ENCODE measurements at places on chromosomes 7 and 10.
A peak's percentile ranks its signal among the peaks of the same experiment; 100 is the strongest.

DNA sequence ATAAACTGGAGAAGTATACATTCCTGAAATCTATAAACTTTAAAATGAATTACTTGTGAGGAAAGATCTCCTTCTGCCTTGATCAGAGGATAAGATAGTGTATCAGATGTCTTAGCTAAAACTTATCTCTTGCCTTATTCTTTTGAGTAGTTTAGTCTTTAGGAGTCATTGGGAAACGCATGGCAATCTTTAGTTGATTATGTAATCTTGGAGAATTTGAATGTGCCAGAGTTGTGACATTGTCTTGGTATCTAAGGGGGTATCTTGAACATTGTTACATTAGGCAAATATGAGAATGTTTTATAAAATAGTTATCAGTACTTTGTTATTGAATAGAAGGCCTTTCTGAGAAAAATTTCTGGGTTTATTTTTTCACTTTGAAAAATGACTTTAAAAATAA is 61.6 kb upstream of the ADRA2A start:
- no peak for DNase-seq

- no peak for DNase-seq
Observed at GRCh38 chr10:117364110-117364960, 10.9 kb downstream of the PDZD8 start.

- DNase-seq = no peak
Observed at GRCh38 chr7:41882745-41883420, 180.0 kb upstream of the INHBA start.

DNA sequence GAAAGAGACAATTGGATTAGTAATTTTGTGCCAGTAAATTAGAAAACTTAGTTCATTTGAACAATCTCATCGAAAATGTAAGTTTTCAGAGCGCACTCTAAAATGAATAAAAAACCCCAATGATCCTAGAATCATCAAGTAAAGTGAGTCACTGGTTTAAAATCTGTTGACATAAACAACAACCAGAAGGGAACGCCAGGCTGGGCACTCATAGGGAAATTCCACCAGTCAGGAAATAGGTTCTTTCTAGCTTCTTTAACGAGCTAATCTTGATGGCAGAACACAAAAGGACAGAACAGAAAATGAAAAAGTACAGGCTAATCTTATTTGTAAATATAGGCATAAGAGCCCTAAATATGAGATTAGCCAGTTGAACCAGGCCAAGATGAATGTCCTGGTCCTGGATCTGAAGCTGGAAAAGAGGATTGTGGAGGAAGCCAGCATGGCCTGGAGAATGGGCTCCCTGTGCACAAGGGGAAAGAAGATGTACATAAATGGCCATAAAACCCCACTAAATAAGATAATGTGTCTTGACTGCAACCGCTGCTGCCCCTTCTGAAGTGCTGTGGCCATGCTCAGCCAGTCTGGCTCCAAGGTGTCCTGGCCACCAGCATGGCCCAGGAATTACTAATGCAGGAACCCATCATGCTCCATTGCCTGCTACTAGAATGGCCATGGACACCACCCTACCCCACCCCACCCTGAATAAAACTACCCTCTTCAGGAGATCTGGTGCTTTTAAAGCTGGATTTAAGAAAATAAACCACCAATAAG is 114.0 kb downstream of the WDFY4 start:
- no peak for DNase-seq

DNA sequence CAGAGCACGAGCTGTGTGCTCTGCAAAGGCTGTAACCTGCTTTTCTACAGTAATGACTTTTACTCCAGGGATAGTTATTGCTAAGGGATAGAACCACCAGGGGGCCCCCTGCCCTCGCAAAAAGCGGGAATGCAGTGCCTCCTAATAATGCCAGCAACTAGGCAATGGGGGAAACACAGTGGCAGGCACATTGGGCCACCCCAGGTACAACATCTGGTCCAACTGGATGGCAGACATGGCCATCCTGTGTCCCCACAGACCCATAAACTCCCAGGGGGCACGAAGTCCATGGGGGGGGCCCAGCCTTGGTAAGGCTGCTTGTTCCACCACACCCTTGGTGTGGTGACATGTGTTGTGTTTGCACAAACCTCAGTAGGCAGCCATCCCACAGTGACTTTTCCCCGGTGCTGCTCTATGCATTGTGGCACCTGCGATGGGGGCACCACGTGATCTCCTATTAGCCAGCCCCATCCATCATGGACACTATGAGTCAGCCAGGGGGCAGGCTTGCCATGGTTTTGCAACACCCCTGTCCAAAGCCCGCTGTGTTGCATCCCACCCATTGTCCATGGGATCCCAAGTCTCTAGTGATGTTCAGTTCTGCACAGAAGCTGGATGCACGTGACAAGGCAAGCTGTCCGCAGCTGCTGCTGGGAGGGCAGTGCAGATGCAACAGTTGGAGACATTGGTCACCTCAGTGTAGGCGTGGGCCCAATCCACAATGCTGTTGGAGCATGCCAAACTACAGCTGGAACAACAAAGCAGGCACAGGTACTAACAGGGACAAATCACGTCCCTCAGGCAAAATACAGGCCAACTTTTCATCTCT is 84.0 kb downstream of the ANLN start:
- peak; percentile 25 for DNase-seq

GRCh38 chr7:44057849-44058758 is 7.3 kb downstream of the PGAM2 start:
- no peak for DNase-seq

- no peak for DNase-seq
Observed at GRCh38 chr10:23540401-23541030, 101.6 kb downstream of the OTUD1 start.

- no peak for DNase-seq
Observed at GRCh38 chr10:110547139-110547761, 20.2 kb upstream of the SMC3 start.

DNA sequence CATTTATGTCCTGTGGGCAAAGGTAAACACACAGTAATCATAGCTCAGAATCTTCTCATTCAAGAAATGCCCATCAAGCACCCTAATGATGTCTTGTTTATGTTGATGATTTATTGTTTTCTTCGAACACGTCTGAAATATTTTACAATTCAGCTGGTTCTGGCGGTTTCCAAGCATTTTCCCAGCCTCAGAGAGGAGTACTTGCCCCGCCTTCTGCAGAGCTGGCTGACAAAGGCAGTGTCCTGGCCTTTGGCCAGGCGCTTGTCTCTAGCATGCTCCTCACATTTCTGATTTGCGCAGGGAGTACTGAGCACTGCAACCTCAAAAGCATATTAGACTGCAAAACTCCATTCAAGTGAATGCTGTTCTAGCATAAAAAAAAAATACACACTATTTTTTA is 314.2 kb upstream of the GNAI1 start:
- DNase-seq = no peak

DNA sequence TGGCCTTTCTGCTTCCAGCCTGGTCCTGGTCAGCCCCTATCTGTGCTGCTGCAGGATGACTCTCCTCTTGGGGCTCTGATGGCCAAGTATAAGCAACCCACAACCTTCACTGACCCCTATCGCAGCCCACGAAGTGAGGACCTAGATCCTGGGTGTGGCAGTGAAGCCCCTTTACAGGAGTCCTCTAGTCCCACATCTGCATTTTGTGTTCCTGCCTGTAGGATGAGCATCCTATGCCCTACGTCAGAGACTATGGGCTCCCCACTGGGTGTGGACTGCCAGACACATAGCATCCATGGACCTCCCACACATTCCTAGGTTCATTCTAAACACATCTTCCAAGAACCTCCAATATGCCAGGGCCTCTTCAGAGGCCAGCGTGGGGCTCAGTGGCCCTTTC is 29.0 kb downstream of the ARHGAP22 start:
- no peak for DNase-seq

DNA sequence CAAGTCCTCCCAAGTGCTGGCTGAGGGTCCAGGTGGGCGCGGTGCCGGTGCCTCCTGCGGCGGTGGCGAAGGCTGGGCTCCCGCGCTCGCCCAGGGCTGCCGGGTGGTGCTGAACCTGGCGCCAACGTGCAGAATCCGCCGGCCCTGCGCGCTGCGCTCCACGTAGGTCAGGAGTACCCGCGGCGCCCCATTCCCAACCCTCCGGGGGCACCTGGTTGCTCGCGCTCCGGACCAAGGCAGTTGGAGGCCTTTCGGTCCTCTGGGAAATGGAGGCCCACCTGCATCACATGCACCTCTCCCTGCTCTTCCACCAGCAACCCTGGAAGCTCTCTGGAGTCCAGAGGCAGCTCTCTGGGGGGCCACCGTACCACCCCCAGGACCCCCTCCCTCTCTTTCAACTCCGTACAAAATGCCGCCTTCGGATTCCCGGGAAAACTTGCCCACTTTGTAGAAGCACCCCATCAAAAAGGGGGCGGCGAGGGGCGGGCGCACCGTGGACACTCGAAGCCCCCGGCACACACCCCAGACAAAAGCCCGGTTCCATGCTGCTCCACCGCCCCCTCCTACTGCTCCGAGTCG is 745 bp downstream of the SLC16A9 start:
- DNase-seq = no peak

GRCh38 chr10:8616166-8616565 is 561.7 kb downstream of the GATA3 start:
- DNase-seq = no peak

DNA sequence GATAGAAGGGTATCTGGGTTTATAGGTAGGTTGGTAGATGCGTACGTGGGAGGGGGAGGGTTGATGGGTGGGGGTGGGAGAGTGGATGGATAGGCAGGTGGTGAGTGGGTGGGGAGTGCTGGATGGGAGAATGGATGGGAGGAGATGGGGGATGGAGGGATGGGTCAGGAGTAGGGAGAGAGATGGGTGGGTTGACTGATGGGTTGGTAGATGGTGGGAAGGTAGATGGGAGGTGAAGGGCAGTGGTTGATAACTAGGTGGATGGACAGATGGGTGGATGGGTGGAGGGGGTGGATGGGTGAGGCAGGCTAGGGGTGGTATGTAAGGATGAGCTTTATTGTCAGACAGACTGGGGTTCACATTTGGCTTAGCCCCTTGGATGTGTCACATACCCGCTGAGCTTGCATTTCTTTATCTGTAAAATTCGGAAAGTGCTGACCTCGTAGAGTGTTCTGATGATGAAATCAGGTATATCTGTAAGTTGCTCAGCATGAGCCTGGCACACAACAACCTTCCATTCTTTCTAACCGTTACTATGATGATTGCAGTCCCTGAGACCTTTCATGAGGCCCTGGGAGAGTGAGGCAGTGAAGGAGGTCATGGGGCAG is 34.3 kb downstream of the SLIT1 start:
- no peak for DNase-seq

GRCh38 chr10:110324201-110324804 is 19.6 kb upstream of the SMNDC1 start:
- DNase-seq = no peak

- no peak for DNase-seq
Observed at GRCh38 chr7:155323001-155323638, 25.4 kb downstream of the INSIG1 start.

DNA sequence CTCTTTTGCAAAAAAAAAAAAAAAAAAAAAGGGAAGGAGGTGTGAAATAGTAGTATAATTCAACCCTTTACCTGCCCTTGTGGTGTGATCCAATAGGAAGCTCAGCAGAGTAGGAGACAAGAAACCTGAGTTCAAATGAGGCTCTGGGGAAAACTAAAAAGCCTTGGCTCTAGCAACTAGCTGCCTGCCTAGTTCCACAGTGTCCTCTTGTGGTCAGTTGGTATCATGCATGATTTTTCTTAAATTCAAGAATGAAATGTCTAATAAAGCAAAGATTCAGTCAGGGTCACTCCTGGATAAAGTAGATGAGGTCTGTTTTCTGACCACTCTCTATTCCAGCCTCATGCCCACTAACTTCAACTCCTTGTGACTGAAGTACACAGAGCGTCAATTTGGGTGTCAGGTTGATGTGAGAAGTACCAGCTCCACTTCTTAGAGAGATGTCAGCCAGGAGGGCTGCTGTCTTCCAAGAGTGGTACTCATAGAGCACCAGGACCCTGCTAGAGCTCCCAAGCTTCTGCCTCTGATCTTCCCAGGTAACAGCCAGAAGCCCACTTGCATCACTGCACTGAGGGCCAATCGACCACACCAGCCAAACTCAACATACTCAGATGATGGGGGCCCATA is 10.5 kb downstream of the LSM5 start:
- DNase-seq = peak; percentile 42

- no peak for DNase-seq
Observed at GRCh38 chr7:80392229-80393169, 119.4 kb downstream of the GNAT3 start.

DNA sequence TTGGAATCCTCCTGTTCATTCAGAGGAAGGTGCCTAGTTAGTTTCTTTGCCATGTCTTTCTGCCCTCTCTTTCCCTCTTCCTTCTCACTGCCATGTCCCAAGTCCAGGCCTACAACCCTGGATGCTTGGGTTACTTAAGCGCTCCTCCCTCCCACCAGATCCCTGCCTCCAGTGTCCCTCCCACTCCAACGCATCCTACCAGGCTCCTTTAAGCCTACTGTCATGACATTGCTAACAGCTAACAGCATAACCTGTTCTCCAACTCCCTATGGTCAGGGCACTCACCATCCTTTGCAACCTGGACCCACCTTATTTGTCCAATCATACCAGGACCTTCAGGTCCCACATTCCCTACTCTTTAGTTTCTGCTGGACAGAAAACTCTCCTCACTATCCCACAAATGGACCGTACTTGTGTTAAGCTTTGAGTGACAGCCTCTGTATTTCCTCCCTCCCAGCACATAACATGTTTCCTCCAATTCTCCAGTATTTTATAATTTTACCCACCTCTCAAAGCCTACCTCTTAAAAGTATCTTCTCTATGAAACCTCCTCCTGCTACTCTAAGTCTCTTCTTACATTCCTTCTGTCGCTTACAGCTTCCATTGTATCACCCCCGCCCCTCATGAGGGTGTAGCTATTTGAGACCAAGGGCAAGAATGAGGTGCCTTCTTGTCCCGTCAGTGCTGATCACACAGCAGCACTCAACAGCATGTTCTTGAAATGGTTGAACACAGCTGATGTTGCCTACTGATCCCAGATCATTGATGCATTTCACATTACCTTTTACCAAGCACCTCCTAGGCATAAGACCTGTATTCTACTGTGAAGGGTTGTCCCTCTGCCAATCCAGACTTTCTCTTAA is 1.7 kb downstream of the BLNK start:
- no peak for DNase-seq

- no peak for DNase-seq
Observed at GRCh38 chr7:157871681-157872080, 534.9 kb downstream of the DNAJB6 start.

DNA sequence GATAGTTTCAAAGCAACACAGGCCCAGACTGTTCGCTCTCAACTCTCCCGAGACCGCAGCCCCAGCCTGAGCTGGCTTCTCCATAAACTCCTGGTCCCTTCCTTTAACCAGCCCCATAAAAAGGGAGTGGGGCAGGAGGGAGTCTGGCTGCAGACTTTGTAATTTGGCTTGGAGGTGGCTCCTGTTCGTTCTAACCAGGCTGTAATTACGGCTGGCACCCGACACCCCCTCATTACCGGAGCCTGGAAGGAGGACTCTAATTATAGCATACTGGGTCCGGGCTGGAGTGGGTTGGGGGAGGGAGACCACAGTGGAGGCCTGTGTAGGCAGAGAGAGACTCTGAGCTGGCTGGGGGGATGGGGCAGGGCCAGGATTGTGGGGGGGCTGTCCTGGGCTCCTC is 49.7 kb downstream of the UNC5B start:
- no peak for DNase-seq

DNA sequence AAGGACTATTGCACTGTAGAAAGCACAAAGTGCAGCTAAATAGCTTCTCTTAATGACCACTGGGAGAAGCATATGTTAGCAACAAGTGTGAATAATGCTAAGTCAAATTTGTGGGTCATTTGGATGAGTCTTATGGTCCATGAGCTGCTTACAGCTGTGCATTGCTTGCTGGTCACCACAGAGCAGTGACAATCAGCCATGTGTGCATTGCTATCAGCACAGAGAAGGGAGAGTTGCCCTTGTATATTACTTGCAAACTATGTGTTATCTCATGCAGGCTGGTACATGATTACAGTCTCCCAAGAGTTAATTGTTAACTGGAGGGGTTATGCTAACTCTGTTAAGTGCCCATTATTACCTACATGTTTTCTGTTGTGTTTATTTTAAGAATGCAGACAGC is 25.7 kb downstream of the MRPS33 start:
- DNase-seq = no peak

All from CD8-positive, alpha-beta T cell (primary cell).